ENCODE measurements at places on chromosomes 12 and 14.

GRCh38 chr14:50020799-50021198, 95.6 kb downstream of the VCPKMT start:
- DNase-seq = peak; percentile 32

- DNase-seq = no peak
These were observed 362.2 kb downstream of the CACNA1C start for GRCh38 chr12:2414810-2415567.

- DNase-seq = peak; percentile 83
These were observed 61.4 kb downstream of the WSCD2 start for GRCh38 chr12:108190529-108190928.

GRCh38 chr14:95292660-95293425, 26.9 kb downstream of the CLMN start:
- DNase-seq = no peak

DNA sequence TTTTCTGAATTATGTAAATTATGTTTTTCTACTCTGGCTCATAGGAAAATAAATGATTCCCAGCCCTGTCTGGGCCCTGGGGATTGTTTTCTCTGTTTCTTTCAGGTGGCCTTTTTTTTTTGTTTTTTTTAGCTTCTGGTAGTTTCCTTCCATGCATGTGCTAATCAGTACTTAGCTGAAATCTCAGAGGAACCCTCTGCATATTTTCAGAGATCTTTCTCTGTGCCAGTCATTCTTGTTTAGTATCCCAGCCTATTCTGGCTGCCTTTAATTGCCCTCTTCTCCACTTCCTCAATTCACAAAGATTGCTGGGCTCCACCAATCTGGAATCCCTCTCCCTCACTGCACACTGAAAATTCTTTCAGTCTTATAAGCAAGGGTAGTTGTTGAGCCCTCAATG, 46.9 kb downstream of the CNOT2 start:
- DNase-seq = no peak

- DNase-seq = no peak
These were observed 62.9 kb downstream of the RFX4 start for GRCh38 chr12:106645465-106646330.

GRCh38 chr14:64945431-64946178, 3.1 kb upstream of the GPX2 start:
- DNase-seq = no peak

DNA sequence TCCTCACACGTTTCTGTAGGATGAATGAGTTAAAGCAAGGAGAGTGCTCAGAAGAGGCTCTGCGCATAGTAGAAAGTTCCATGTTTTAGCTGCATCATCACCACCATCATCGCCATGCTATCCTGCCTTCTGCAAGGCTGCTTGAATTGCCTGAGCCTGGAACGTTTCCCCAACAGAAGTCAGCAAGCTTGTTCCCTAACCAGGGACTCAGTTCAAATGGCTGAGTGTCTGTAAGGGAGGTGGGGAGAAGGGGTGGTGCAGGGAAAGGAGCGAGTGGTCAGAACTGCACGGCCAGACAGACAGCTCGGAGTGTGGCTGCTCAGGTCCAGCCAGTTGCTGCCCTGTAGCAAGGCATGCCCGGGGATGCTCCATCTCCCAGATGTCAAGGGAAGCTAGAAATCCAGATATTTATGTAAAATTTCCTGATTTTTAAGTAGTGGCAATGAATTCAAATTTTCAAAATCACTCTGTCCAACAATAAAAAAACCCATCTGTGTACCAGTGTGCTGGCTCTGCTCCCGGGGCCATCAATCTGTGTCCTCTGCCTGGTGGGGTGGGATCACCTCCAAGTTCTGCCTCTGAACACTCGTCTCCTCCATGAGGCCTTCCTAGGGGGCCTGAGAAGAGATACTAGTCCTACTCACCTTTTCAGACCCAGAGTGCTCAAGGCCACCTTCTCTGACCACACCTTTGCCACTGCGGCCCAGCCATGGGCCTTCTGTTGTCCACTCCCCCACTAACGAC, 162.7 kb downstream of the FOXN3 start:
- DNase-seq = peak; percentile 79

DNA sequence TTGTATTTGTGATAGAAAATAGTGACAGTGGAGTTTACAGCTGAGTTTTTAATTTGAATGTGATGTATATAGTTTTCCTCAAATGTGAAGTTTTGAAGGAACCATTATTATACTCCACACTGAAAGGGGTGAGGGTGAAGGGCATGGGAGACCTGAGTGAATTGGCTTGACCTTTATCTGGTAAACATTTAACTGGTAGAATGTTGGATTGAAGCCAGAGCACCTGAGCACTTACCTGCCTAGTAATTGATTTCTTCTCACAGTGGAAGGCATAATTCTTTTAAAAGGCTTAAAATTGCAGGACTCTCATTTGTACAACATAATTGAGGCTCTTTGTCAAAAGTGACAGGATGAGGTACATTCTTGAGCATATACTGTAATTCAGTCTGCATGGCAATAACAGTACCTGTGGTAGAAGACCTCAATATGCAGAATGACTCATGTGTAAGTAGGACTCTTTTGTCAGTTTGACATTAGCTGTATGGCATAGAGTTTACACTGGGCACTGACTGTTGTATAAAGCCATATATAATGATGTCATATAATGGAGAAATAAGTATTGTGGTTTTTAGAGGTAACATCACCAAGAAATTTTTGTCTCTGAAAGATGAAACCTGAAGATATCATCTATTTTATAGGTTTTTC, 309.6 kb downstream of the TMTC2 start:
- DNase-seq = no peak

GRCh38 chr12:107843351-107844311, 69.1 kb downstream of the ASCL4 start:
- DNase-seq = peak; percentile 25

DNA sequence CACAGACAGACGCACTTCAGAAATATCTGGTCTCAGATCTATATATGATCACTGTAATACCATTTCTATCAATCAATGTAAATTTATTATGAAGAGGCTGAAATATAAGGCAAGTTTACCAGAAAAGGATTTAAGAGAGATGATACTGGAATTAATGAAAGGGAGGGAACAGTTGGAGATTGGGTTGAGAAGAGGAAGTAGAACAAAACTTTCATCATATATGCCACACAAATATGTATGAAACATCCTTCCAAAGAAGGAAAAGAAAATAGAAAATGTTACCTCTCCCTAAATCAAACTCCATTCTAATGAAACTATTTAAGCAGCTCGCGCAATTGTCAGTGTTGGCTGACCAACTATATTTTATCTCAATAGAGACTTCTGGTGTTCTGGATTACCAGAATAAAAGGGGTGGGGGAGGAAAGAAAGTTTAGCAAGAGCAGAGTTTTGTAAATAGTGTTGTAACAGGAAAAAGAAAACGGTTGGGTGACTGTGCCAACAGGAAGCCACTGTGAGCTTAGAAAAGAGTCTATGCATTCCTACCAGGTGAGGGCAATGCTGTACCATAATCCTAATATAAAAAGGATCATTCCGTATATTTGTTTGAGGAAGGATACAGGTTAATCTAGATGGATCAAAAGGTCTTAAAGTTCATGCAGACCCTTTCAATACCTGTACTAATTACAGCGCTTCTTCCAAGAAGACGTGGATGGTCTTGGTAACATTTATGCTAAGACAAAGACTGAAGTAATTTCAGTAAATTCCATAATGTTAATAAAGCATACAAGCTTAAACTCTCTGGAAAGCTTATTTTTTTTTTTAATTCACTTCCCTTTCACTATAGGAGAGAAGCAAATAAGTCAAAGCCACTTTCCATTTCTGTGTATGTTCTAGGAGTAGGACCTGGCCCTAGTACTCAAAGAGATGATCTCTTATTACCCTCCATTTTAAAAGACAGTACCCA, 14.5 kb upstream of the LLPH start:
- DNase-seq = peak; percentile 18

GRCh38 chr12:85029456-85029855, 6.6 kb downstream of the TSPAN19 start:
- DNase-seq = peak; percentile 55

DNA sequence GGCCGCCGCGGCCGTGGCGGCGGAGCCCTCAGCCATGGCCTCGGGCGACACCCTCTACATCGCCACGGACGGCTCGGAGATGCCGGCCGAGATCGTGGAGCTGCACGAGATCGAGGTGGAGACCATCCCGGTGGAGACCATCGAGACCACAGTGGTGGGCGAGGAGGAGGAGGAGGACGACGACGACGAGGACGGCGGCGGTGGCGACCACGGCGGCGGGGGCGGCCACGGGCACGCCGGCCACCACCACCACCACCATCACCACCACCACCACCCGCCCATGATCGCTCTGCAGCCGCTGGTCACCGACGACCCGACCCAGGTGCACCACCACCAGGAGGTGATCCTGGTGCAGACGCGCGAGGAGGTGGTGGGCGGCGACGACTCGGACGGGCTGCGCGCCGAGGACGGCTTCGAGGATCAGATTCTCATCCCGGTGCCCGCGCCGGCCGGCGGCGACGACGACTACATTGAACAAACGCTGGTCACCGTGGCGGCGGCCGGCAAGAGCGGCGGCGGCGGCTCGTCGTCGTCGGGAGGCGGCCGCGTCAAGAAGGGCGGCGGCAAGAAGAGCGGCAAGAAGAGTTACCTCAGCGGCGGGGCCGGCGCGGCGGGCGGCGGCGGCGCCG, 381 bp downstream of the YY1 start:
- DNase-seq = no peak

GRCh38 chr12:66036317-66036716, 94.2 kb downstream of the LLPH start:
- peak; percentile 75 for DNase-seq

DNA sequence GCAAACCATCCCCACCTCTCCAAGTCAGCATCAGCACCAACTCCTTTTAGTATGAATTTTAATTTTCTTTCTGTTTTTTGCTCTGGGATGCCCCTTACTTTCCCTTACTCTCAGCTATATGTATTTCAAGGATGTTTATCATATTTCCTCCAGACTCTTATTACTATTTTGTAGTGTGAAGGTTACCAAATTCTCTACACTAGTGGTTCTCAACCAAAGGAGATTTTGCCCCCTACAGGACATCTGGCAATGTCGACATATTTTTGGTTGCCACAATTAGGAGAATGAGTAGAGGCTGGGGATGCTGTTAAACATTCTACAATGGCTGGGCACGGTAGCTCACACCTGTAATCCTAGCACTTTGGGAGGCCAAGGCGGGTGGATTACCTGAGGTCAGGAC, 29.1 kb upstream of the SOS2 start:
- DNase-seq = peak; percentile 43

GRCh38 chr12:77401770-77402081, 336.4 kb upstream of the E2F7 start:
- DNase-seq = no peak

DNA sequence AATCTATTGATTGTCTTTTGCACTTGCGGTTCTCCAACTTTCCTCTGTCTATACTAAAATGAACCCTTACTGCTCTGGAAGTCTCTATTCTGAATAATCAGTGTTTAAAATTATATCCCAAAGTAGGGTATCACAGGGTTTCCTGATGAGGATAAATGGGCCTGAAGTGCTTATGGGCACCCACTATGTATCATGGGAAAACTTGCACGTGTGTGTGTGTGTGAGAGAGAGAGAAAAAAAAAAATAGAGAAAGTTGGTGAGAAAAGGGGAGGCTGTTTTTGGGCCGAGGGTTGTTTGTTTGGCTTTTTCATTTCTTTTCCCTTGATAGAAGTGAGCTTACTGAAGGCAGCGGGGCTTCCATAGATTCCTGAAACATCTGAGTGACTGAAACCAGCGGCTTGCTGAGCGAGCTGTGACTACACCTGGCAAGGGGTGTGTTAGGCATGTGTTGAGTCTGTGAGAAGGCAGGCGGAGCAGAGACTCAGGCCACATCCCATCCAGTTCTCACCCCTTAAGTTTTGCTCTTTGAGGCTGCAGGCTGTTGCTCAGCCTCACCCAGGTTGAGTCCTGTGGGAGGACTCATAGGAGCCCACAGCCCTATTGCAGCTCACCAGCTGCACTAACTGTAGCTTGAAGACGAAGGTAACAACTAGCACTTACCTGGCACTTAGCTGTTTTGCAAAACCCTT, 17.2 kb downstream of the PPFIBP1 start:
- DNase-seq = no peak

- no peak for DNase-seq
These were observed 679.3 kb downstream of the BCL11B start for GRCh38 chr14:98592611-98593170.

DNA sequence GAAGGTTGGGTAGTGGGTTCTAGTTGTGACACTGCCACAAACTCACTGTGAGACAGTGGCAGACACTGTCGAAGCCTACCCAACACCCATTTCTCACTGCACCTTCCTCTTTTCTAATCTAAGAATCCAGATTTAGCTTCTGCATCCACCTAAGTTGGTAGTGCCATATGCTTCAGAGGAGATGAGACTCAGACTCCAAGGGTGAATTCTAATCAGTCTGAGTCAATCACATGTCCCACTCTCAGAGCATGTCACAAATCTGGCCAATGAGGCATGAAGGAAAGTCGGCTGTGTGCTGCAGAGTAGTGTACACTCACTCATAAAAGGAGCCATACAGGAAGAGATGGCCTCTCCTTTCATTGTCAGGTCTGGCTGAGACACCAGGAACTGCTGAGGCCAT, 102.1 kb upstream of the RAP1B start:
- DNase-seq = no peak

GRCh38 chr12:110744601-110745264, 2.0 kb upstream of the PPP1CC start:
- no peak for DNase-seq

DNA sequence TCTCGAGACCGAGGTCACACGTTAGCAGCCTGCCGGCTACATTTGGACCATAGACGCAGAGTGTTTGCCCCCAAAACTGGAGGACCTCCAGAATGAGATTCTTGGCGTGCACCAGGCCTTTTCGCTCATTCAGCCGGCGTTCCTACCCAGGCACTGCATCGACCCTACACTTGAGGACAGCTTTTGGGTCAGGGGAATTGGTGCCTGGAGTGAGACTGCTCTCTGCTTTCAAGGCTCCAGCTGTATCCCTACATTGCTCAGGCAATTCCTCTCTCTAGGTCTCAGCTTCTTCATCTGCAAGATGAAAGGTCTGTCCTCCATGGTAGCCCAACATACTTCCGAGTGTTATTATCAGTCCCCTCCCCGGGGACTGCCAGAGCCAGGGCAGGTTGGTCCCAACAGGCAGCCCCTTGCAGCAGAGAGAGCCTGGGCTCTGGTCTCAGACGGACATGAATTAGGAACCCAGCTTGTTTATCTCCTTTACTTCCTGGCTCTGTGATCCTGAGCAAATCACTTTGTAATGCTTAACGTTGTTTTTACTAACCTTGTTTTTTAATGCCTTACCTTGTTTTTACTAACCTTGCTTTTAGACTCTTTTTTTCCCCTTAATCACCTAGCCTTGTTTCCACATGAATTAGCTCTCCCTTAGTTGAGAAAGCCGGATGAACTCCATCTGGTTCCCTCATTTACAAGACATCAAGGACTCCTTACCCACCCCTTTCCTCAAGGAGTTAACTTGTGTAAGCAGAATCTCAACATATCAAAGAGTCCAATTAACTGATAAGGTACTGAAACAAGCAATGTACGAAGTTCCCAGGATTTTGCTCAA, 892 bp downstream of the TCHP start:
- no peak for DNase-seq

GRCh38 chr12:94162108-94162507, 13.7 kb downstream of the PLXNC1 start:
- no peak for DNase-seq

GRCh38 chr14:23186913-23187654, 3.6 kb upstream of the SLC7A8 start:
- peak; percentile 85 for DNase-seq

GRCh38 chr12:92408072-92408900, 262.6 kb upstream of the BTG1 start:
- no peak for DNase-seq
